ENCODE measurements at places on chromosomes 2 and 18.

GRCh38 chr2:126878601-126879000 is 20.1 kb upstream of the TEX51 start:
- peaks cover 9% of the 10 kb centered on the region for H3K36me3 ChIP-seq
- H3K27me3 ChIP-seq = no peaks in the 10 kb centered on the region

- peak overlapping the region; percentile 29 for H3K27ac ChIP-seq
- H3K4me1 ChIP-seq = peaks cover 20% of the 10 kb centered on the region
- peaks cover 13% of the 10 kb centered on the region for H3K27me3 ChIP-seq
- DNase-seq = no peak
These were observed 786.6 kb upstream of the ID2 start for GRCh38 chr2:7895289-7895688.

DNA sequence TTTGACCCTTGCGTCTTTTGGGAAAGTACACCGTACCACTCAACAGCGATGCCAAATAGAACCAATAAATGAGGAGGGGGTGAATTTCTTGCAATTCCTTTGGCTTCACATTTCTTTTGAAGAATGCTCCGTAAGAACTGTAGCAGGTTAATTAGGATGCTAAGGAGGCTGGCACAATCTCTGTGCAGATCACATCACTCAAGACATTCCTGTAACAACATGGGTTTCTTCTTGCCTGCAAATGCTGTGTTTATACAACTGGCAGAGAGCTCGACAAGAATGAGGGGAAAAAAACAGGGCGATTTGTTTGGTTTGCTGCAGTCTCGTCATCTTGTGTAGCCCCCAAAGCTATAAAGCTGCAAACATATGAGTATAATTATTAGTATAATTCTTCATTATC is 424.8 kb upstream of the DCC start:
- H3K4me3 ChIP-seq = no peak overlapping the region
- no peak overlapping the region for H3K27ac ChIP-seq
- H3K4me1 ChIP-seq = no peaks in the 10 kb centered on the region
- H3K27me3 ChIP-seq = no peaks in the 10 kb centered on the region

DNA sequence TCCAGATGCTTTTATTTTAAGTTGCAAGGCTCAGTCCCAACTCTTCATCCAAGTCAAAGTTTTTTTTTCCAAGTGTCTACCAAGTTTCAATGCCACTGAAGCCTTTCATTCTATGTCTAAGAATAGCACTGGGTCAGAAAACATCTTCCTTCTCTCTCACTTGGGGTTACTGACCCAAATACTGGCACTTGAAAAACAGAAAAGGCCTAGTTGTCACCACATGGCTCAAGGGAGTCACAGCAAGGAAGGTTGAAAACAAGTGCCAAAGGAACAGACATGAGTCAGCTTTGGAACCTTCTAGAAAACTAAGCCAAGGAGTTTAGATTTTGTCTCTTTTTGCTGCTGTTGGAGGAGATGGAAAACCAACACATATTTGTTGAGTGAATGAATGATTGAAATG is 146.5 kb downstream of the COPS8 start:
- H3K27me3 ChIP-seq = peaks cover 38% of the 10 kb centered on the region
- no peak for DNase-seq
- H3K27ac ChIP-seq = no peak overlapping the region

- H3K27ac ChIP-seq = peak overlapping the region; percentile 77
- H3K36me3 ChIP-seq = no peaks in the 10 kb centered on the region
- DNase-seq = no peak
These were observed 27.7 kb downstream of the LOXHD1 start for GRCh38 chr18:46629361-46629760.

DNA sequence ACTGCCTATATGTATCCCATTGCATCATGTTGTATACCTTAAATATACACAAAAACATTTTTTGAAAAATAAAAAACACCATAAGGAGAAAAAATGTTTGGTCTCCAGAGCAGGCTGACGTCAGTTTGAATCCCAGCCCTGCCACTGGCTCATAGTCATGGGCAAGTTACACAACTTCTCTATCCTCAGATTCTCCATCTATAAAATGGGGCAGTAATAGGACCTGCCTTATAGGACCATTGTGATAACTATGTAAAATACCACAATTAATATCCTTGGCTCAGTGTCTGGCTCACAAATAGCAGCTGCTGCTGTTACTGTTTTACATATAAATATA is 135.6 kb downstream of the SMAD7 start:
- H3K4me3 ChIP-seq = no peak overlapping the region
- H3K27ac ChIP-seq = peak overlapping the region; percentile 75
- H3K36me3 ChIP-seq = no peaks in the 10 kb centered on the region
- peak; percentile 51 for DNase-seq
- H3K27me3 ChIP-seq = no peaks in the 10 kb centered on the region

- no peaks in the 10 kb centered on the region for H3K27me3 ChIP-seq
- H3K4me1 ChIP-seq = peaks cover 90% of the 10 kb centered on the region
- peak overlapping the region; percentile 97 for H3K27ac ChIP-seq
- DNase-seq = no peak
These were observed 64.0 kb downstream of the MBP start for GRCh38 chr18:77068321-77069312.

GRCh38 chr2:224909885-224910573 is 132.2 kb downstream of the DOCK10 start:
- H3K36me3 ChIP-seq = peaks cover 20% of the 10 kb centered on the region
- H3K4me3 ChIP-seq = peak overlapping the region; percentile 3
- no peaks in the 10 kb centered on the region for H3K27me3 ChIP-seq
- H3K27ac ChIP-seq = peak overlapping the region; percentile 59

DNA sequence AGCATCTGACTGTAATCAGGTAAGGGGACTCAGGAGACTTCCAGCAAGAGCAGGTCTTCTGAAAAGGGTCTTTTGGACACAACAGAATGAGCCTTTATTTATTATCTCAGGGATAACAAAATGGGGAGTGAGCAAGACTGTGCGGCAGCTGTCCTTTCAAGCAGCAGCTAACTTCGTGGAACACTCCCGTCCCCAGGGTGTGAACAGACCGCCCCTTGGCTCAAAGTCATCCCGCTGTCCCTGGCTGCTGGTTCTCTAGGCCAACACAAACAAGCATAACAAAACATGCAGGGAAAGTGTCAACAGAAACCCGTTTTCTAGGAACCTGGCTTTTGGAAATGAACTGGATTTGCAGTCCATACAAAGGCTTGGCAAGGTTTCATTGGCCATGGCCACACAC is 787.9 kb upstream of the FANCL start:
- no peak for DNase-seq
- no peaks in the 10 kb centered on the region for H3K36me3 ChIP-seq
- H3K27ac ChIP-seq = no peak overlapping the region
- H3K4me3 ChIP-seq = no peak overlapping the region
- H3K4me1 ChIP-seq = no peaks in the 10 kb centered on the region
- H3K27me3 ChIP-seq = peaks cover 4% of the 10 kb centered on the region

DNA sequence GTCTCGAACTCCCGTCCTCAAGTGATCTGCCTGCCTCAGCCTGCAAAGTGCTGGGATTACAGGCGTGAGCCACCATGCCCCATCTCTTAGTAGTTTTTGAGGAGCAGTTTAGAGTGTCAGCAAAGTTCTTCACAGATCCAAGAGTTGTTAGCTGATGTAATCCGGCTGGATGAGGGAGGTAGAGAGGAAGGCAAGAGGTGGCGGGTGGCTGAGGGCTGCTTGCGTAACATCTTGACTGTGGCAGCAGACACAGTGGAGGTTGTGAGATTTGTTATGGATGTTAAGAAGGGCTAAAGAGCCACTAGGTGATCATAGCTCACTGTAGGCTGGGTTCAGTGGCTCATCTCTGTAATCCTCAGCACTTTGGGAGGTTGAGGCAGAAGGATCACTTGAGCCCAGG is 19.5 kb upstream of the FAM136A start:
- DNase-seq = no peak
- H3K27me3 ChIP-seq = peaks cover 33% of the 10 kb centered on the region
- H3K4me1 ChIP-seq = no peaks in the 10 kb centered on the region
- no peaks in the 10 kb centered on the region for H3K36me3 ChIP-seq
- no peak overlapping the region for H3K4me3 ChIP-seq

GRCh38 chr18:35581546-35581897 is at the start of gene GALNT1:
GALNT1 (plus strand) TSS chr18:35581740; CDS start chr18:35654663, 72,923 bp downstream.
- H3K27me3 ChIP-seq = peaks cover 8% of the 10 kb centered on the region
- DNase-seq = no peak
- H3K36me3 ChIP-seq = peaks cover 5% of the 10 kb centered on the region
- peaks cover 49% of the 10 kb centered on the region for H3K4me1 ChIP-seq
- H3K27ac ChIP-seq = peak within 1 kb of the TSS; percentile 78
- H3K4me3 ChIP-seq = peak within 1 kb of the TSS; percentile 80

- no peaks in the 10 kb centered on the region for H3K4me1 ChIP-seq
- no peaks in the 10 kb centered on the region for H3K27me3 ChIP-seq
- no peaks in the 10 kb centered on the region for H3K36me3 ChIP-seq
- no peak overlapping the region for H3K27ac ChIP-seq
- H3K4me3 ChIP-seq = no peak overlapping the region
These were observed 40.0 kb upstream of the GPC1 start for GRCh38 chr2:240395448-240395847.

GRCh38 chr2:27681841-27682240 is 18.2 kb downstream of the SLC4A1AP start:
- peaks cover 18% of the 10 kb centered on the region for H3K36me3 ChIP-seq
- peaks cover 40% of the 10 kb centered on the region for H3K4me1 ChIP-seq
- H3K4me3 ChIP-seq = peak overlapping the region; percentile 67
- no peaks in the 10 kb centered on the region for H3K27me3 ChIP-seq
- no peak for DNase-seq

- no peaks in the 10 kb centered on the region for H3K27me3 ChIP-seq
- H3K27ac ChIP-seq = peak overlapping the region; percentile 30
- no peak for DNase-seq
- peaks cover 47% of the 10 kb centered on the region for H3K4me1 ChIP-seq
- H3K36me3 ChIP-seq = peaks cover 16% of the 10 kb centered on the region
These were observed 2.7 kb downstream of the PPP1CB start for GRCh38 chr2:28754321-28754720.

GRCh38 chr2:226978300-226978699 is 142.4 kb downstream of the RHBDD1 start:
- DNase-seq = no peak
- H3K36me3 ChIP-seq = no peaks in the 10 kb centered on the region
- H3K27me3 ChIP-seq = no peaks in the 10 kb centered on the region
- H3K27ac ChIP-seq = no peak overlapping the region

- H3K36me3 ChIP-seq = no peaks in the 10 kb centered on the region
- H3K4me1 ChIP-seq = peaks cover 8% of the 10 kb centered on the region
- no peak overlapping the region for H3K27ac ChIP-seq
- no peak for DNase-seq
These were observed 22.0 kb downstream of the KCTD1 start for GRCh38 chr18:26526128-26526965.

DNA sequence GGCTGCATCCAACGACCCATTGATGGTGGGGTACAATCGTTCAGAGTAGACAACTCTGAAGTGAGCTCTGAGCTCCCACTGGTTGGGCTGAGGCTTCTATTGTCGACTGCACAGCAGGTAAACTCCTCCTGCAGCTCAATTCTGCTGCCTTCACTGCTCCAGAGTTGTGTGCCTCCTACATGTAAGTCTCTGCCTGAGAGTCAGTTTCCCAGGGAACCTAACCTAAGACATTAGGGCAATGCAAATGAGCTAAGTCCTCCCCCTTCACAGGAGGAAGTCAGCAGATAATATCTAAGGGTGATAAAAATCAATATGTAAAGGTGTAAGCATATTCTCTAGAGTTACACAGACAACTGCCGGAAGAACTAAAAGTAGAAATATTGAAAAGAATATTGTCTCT is 22.5 kb upstream of the ACYP2 start:
- no peaks in the 10 kb centered on the region for H3K36me3 ChIP-seq
- H3K27me3 ChIP-seq = no peaks in the 10 kb centered on the region
- DNase-seq = no peak
- H3K4me1 ChIP-seq = peaks cover 15% of the 10 kb centered on the region
- H3K4me3 ChIP-seq = no peak overlapping the region

- H3K4me3 ChIP-seq = no peak overlapping the region
- no peaks in the 10 kb centered on the region for H3K4me1 ChIP-seq
- H3K27me3 ChIP-seq = no peaks in the 10 kb centered on the region
- no peaks in the 10 kb centered on the region for H3K36me3 ChIP-seq
- H3K27ac ChIP-seq = no peak overlapping the region
- DNase-seq = no peak
These were observed 35.9 kb downstream of the CCDC102B start for GRCh38 chr18:68833756-68834155.

GRCh38 chr2:44286884-44287638 is 11.8 kb downstream of the SLC3A1 start:
- H3K36me3 ChIP-seq = no peaks in the 10 kb centered on the region
- DNase-seq = no peak
- no peak overlapping the region for H3K4me3 ChIP-seq
- H3K4me1 ChIP-seq = no peaks in the 10 kb centered on the region
- H3K27ac ChIP-seq = no peak overlapping the region

DNA sequence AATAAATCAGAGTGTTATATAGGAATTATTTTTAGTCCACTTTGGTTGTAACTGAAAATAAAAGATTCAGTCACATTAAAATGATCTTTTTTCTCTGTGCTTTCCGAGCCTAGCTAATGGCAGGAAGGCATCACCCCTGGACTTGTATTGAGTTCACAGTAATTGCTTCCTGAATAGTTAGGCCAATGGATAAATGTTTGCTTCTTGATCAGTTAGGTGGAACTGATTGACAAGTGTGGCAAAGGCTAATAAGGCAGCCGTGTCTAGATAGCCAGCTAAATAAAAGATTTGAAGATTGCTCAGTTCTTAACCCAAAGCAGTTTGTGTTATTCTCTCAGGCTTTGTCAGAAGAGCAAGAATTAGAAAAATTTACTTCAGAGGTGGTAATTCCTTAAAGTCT is 20.8 kb downstream of the FAM171B start:
- H3K27me3 ChIP-seq = peaks cover under 1% of the 10 kb centered on the region
- no peak overlapping the region for H3K27ac ChIP-seq
- H3K36me3 ChIP-seq = no peaks in the 10 kb centered on the region
- no peaks in the 10 kb centered on the region for H3K4me1 ChIP-seq

DNA sequence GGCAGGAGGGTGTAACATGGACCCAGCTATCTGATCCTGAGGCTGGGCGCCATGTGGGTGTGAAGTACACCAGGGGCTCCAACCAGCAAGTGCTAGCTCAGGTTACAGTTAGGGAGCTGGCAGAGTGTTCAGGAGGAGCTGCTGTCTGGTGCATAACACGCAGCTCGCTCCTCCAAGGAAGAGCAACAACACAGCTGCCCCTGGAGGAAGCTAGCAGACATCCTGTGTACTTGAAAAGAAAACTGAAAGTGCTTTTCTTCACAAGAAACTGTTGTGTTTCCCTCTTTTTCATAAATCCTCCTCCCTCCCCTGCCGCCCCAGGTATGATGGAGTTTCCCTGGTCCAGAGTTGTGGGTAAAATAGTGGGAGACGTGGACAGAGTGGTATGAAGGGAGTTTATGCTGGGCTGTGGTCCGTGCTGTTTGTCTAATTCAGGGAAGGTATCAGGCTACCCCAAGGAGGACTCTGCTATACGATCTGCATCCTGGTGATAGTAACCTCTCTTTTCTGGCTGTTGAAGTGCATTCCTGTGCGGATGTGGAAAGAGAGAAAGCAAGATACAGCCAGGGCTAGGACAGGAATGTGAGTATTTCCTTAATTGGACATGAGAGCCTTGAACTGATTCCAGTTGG is 6.1 kb upstream of the LBH start:
- DNase-seq = peak; percentile 73
- H3K4me3 ChIP-seq = peak overlapping the region; percentile 98
- H3K4me1 ChIP-seq = peaks cover 83% of the 10 kb centered on the region

GRCh38 chr2:39380525-39381150 is 56.4 kb downstream of the MAP4K3 start:
- peaks cover 5% of the 10 kb centered on the region for H3K36me3 ChIP-seq
- H3K4me3 ChIP-seq = no peak overlapping the region
- H3K4me1 ChIP-seq = peaks cover 12% of the 10 kb centered on the region
- H3K27ac ChIP-seq = no peak overlapping the region
- H3K27me3 ChIP-seq = no peaks in the 10 kb centered on the region

All from natural killer cell treated with Interleukin-12 subunit alpha and Interleukin-12 subunit beta and Interleukin-15 and Interleukin-18, amount 100 ng/mL, for 72 hours (primary cell).